ENCODE measurements at places on chromosomes 6 and 20. TPM values are rescaled to one million over a fixed set of nuclear protein-coding genes. Genes with fewer than 3 reads are reported as not detected.

The HLA-G gene
- not detected for total RNA-seq

The NEDD9 gene
- 0.20 TPM for total RNA-seq

The POLR3F gene
- 15.1 TPM for total RNA-seq

The TRIM39 gene
- total RNA-seq: 9.0 TPM

The SLC13A3 gene
- total RNA-seq: 2.5 TPM

The KIAA1755 gene
- total RNA-seq: 0.37 TPM

The PSORS1C1 gene
- 0.39 TPM for total RNA-seq

The TRIM15 gene
- total RNA-seq: not detected
